Kidney epithelial cell (primary cell): ENCODE measurements at places on chromosomes 3 and 15.

GRCh38 chr3:45010811-45011333 lies 15.2 kb upstream of the CLEC3B start:
- peak; percentile 86 for DNase-seq

GRCh38 chr3:188939814-188940572 lies 231.8 kb upstream of the TPRG1 start:
- DNase-seq, result no peak

- DNase-seq, result no peak
Measured at GRCh38 chr3:14122301-14122700, 2.4 kb downstream of the CHCHD4 start.

- DNase-seq, result no peak
Measured at GRCh38 chr15:44798826-44799225, 62.5 kb downstream of the TRIM69 start.

GRCh38 chr3:107850681-107851080 lies 240.2 kb downstream of the CD47 start:
- no peak for DNase-seq

GRCh38 chr3:129473769-129474152 lies 33.7 kb downstream of the IFT122 start:
- DNase-seq, result no peak

- peak; percentile 39 for DNase-seq
Measured at GRCh38 chr3:48187579-48188265, 495 bp downstream of the CDC25A start.

GRCh38 chr3:117219296-117219695 lies 509.7 kb downstream of the TUSC7 start:
- no peak for DNase-seq

DNA sequence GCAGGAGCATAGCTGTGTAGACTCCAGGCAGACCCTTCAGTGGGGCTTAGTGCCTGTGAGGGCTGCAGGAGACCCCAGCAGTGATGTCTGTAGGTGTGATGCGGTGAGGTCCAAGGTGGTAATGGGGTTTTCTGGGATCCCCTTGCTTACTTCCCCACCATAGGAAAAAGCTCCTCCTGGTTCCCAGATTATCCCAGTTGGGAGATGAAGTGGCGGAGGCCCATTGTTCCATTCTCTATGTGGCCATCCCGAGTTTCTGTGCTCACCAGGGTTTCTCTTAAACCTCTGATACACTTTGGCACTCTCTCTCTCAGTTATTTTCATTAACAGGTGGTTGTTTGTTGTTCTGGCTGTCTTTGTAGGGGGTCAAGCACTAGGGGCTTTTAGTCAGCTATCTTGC lies 146.7 kb upstream of the IGF1R start:
- DNase-seq, result no peak

GRCh38 chr3:28232659-28233058 lies 8.8 kb upstream of the CMC1 start:
- no peak for DNase-seq

- no peak for DNase-seq
Measured at GRCh38 chr15:63599401-63600000, 2.3 kb downstream of the FBXL22 start.

GRCh38 chr3:106167728-106168127 lies 298.9 kb upstream of the CBLB start:
- no peak for DNase-seq

GRCh38 chr3:48662753-48663488 lies at the start of gene CELSR3:
CELSR3 (minus strand) TSS chr3:48662886; CDS start chr3:48662634, 252 bp downstream.
- DNase-seq, result peak; percentile 55

DNA sequence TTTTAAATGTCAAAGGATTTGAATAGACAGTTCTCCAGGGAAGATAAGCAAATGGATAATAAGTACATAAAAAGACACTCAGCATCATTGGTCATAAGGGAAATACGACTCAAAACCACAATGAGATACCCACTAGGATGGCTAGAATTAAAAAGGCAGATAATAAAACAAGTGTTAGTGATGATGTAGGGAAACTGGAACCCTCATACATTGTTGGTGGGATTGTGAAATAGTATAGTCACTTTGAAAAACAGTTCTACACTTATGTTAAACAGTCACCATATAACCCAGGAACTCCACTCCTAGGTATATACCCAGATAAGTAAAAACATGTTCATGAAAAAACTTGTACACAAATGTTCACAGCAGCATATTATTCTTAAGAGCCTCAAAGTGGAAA lies 72.5 kb downstream of the GPR156 start:
- DNase-seq, result no peak

DNA sequence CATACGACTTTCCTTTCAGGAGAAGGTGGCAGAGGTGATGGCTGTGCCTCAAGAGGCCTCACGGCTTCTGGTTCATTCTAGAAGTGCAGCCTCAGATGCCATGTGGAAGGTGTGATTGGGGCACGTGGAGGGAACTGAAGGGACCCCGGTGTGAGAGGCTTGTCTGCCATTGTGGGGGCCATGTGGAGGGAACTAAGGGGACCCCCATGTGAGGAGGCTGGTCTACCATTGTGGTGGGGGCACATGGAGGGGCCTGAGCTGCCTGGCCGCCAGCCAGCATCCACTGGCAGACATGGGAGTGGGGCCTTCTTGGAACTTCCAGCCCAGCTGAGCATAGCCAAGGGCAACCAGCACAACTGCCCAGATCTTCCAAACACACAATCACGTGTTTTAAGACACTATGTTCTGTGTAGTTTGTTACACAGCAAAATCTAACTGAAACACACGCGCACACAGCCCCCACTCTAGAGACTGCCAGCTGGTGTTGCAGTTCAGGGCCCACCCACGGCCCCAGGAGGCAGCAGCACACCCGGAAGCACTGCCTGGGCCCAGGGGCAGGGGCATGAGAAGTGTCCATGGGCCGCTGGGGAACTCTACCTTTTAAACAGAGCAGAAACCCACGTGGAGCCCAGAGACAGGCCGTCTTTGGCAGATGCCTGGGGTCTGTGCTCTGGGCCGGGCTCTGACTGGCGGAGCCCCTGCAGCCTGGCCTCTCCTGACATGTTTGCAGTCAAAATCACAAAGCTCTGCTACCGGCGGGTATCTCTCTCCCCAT lies 66.8 kb downstream of the IQSEC1 start:
- DNase-seq, result no peak

DNA sequence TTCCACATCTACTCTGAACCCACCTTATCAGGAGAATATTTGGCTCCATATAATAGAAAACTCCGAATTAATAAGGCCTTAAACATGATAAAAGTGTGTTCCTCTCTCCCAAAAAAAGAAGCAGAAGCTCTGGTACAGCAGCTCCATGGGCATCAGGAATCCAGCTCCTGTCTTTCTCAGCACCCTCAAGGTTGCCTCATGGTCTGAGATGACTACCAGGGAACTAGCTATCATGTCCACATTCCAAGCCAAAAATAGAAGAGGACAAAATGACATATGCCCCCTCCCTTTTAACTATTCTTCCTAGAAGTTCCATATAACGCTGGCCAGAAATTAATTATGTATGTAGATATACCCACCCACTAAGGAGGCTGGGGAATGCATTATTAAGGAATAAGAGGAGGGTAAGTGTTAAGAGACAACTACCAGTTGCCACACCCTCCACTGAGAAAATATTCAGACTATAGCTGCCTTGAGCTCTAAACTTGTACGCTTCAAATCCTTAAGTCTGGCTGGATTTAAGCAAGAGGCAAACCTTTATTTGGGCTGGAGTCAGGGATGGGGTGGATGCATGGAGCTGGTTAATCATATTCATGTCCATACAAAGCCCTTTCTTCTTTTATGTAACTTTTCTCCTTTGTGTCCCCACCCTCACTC lies 35.8 kb upstream of the CTDSPL start:
- DNase-seq, result no peak

GRCh38 chr15:75067123-75067830 lies 43.9 kb downstream of the PPCDC start:
- no peak for DNase-seq

DNA sequence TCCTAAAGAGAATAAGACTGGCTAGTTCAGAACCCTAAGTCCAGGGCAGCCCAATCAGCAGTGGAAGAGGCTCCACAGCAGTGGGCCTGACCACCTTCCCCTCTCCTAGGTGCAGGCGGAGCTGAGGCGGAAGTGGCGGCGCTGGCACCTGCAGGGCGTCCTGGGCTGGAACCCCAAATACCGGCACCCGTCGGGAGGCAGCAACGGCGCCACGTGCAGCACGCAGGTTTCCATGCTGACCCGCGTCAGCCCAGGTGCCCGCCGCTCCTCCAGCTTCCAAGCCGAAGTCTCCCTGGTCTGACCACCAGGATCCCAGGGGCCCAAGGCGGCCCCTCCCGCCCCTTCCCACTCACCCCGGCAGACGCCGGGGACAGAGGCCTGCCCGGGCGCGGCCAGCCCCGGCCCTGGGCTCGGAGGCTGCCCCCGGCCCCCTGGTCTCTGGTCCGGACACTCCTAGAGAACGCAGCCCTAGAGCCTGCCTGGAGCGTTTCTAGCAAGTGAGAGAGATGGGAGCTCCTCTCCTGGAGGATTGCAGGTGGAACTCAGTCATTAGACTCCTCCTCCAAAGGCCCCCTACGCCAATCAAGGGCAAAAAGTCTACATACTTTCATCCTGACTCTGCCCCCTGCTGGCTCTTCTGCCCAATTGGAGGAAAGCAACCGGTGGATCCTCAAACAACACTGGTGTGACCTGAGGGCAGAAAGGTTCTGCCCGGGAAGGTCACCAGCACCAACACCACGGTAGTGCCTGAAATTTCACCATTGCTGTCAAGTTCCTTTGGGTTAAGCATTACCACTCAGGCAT lies 33.7 kb downstream of the VIPR1 start:
- DNase-seq, result no peak

- DNase-seq, result no peak
Measured at GRCh38 chr15:64619880-64620839, 155.2 kb downstream of the RBPMS2 start.

DNA sequence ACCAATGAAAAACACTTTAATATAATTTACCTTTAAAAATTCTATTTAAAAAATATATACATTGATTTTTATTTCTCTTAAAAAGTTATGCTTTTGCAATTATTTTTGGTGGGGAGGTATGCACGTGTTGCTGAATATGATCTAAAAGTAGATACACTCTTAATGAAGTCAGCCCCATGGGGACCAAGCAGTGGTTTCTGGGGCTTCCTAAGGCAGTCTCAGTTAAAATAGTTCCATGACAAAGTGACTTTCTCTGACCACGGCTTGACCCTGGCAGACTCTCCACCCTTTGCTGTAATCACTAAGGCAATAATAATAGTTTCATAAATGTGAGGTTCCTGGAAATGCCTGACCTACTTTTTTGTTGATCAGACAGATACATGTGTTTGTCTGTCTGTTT lies 50.4 kb downstream of the CCR4 start:
- no peak for DNase-seq

GRCh38 chr15:56948000-56948763 lies 29.7 kb downstream of the TCF12 start:
- no peak for DNase-seq

DNA sequence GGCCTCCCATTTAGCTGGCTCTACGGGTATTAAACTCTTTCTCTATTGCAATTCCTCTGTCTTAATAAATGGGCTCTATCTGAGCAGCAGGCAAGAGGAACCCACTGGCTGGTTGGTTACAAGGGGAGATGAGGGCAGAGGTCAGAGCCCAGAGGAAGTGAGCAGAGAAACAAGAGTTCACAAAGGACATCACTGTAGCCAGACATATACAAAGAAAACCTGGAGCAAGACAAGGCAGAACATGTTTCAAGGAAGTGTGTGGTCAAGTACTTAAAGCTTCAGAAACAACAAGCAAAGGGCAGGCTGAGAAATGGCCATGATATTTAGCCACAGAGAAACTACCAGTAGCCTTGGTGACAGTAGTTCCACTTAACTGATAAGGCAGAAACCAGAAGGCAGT lies 24.3 kb downstream of the SUSD5 start:
- DNase-seq, result no peak

- no peak for DNase-seq
Measured at GRCh38 chr3:70820397-70820796, 508.0 kb upstream of the MDFIC2 start.

DNA sequence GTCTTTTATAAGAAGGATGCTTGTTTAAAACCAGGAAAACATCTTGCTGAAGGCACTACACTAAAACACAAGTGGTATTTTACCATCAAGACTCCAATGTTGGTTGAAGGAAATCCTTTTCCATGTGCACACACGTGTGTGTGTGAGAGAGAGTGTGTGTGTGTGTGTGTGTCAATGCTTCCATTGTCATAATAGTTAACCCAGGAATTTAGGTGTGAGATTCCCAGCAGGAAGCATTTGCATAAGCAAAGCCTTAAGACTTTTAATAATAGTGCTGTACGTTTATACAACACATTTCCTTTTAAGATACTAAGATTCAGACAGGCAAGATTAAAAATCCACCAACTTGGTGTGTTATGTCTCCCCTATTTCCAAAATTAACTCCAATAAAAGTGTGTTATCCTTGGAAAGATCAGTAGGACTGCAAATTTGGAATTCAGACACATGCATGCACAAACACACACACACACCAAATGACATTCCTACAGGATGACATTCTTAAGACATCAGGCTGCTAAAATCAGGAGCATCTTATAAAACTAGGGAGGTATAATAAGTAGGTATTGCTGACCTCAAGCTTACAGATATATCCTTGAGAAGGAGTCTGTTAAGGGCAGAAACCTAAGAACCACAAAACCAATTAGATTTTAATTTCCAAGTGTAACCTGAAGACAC lies 18.3 kb downstream of the LMCD1 start:
- no peak for DNase-seq

GRCh38 chr3:169117264-169117663 lies 546.2 kb downstream of the MECOM start:
- no peak for DNase-seq

- no peak for DNase-seq
Measured at GRCh38 chr3:48428572-48429316, 1.1 kb downstream of the PLXNB1 start.

DNA sequence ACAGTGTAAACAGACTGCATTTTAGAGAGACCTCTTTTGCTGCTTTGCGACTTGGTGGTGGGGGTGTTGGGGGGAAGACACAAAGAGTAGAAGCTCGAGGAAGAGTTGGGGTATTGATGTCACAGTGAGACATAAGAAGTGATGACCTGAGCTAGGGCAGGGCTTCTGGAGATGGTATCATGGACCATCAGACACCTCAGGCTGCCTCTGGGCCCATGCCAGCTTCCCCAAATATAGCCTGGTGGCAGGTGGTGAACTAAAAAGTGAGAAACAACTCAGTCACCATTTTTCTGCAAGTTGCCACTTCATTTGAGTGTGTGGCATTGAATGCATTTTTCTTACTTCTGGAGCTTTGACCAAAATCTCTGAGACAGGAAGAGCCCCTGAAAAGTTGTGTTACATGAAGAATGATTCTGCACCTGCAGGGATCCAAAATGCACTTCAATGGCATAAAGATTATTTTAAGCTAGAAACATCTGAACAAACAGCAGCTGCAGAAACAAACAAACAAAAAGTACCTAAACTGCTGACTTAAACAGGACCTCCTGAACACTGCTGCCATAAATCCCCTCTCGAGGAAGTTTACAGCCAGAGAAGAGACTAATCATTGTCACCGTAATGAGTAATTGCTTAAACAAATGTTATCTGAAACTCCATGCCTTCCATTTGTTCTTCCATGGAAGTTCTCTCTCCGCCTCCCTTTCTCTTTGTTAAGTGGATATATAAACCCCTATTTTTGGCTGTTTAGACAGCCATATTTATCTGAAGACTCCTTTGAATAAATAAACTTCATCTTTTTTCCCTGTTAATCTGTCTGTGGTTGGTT lies 15.2 kb upstream of the XIRP1 start:
- no peak for DNase-seq

- no peak for DNase-seq
Measured at GRCh38 chr15:69637818-69638217, 185.2 kb downstream of the RPLP1 start.
